Myometrial cell (primary cell): ENCODE measurements at places on chromosomes 6 and 20. TPM values are rescaled to one million over a fixed set of nuclear protein-coding genes. Genes with fewer than 3 reads are reported as not detected.

The TCF15 gene
- total RNA-seq, result not detected in 2 replicates

The LHFPL5 gene
- not detected in 2 replicates for total RNA-seq

The HLA-A gene
- total RNA-seq, result 331 and 425 TPM in 2 replicates

The GSTA2 gene
- not detected in 2 replicates for total RNA-seq

The CPNE5 gene
- total RNA-seq, result not detected in 2 replicates

The MDFI gene
- 0.86 TPM in 1 of 2 replicates, not detected in the other for total RNA-seq

The NOX3 gene
- not detected in 2 replicates for total RNA-seq

The METTL24 gene
- total RNA-seq, result not detected in 2 replicates

The SLC17A3 gene
- total RNA-seq, result not detected in 2 replicates

The TGM3 gene
- not detected in 2 replicates for total RNA-seq

The RFX6 gene
- not detected in 2 replicates for total RNA-seq

The CBLN4 gene
- total RNA-seq, result not detected in 2 replicates

The CLPSL2 gene
- not detected in 2 replicates for total RNA-seq

The BMP6 gene
- under 0.01 and 1.1 TPM in 2 replicates for total RNA-seq

The BNIP5 gene
- total RNA-seq, result not detected in 2 replicates

The GATA5 gene
- not detected in 2 replicates for total RNA-seq

The TFEB gene
- total RNA-seq, result 8.9 and 26.8 TPM in 2 replicates

The GMDS gene
- total RNA-seq, result 6.6 and 21.4 TPM in 2 replicates

The POM121L2 gene
- not detected in 2 replicates for total RNA-seq

The SOX18 gene
- total RNA-seq, result 0.29 TPM in 1 of 2 replicates, not detected in the other

The SNAI1 gene
- 0.89 and 2.0 TPM in 2 replicates for total RNA-seq

The MYCT1 gene
- not detected in 2 replicates for total RNA-seq

The TCP11 gene
- total RNA-seq, result 2.3 and 2.6 TPM in 2 replicates

The HEY2 gene
- not detected in 2 replicates for total RNA-seq

The RAET1E gene
- under 0.01 TPM in 1 of 2 replicates, not detected in the other for total RNA-seq

The PDE7B gene
- total RNA-seq, result 3.7 and 4.0 TPM in 2 replicates
